ENCODE measurements at places on chromosomes 2 and 18.

DNA sequence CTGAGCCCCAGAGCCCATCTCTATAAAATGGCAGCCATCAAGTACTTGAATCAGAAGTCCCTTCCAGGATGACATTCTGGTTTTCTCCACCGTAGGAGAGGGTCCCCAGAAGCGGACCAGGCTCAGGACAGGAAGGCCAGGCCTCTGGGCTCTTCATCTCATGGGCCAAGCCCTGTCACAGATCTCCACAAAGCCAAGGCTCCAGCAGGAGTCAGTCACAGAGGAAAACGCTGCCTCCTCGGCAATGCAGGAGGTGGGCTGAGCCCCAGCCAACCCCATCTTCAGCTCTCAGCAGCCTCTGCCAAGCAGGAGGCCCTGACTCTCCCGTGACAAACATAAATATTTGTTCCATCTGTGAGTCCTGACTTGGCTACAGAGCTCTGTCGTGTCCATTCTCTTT, 39.4 kb upstream of the GPAT2 start:
- no peak for DNase-seq

DNA sequence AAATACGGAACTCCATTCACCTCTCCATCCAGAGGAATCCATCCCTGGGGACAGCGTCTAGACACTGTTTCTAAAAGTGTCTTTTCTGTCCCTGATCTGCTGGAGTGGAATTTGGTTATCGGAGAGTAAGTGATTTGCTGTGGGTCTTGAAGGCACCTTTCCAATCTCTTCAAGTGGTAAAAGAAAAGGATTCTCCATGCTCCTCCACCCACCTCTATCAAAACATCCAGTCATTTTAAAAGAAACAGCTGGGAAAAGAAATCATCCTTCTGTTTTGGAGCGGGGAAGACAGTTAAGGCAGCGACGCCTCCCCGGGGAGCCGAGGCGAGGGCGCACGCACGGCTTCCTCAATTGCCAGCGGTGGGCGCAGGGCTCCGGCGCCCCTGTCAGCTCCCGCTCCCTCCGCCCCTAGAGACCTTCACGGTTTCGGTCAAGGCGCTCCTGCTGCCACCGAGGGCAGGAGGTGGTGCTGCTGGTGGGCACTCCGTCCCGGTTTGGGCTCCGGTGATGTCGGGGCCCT, 547 bp downstream of the SLC35F5 start:
- no peak for DNase-seq

DNA sequence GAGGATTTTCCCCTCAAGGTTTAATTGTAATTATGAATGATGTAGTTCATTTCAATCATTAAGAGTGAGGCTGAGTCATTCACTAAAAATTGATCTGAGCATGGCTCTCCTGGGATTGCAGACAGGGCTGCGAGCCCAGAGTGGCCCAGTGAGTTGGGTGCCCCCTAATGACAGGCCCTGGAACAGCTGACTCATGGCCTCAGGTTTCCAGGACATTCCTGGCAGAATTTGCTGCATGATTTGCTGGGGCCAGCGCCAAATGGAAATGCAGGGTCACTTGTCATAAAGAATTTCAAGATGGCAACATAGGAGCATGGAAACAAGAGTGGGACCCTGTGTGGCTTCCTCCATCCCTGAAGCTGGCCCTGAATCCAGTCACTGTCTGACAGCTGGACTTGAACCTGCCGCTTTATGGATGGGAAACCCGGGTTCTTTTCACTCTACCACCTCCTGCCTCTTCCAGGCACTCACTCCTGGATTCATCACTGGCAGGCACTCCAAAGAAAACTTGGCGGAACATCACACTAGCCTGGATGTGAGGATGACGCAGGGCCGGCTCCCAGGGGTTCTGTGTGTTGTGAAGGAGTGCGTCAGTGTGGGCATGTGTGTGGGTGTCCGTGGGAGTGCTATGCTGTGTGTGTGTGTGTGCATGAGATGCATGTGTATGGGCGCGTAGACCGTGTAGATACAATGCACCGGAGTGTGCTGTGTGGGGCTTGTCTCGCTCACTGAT, 15.2 kb downstream of the OTOF start:
- peak; percentile 80 for DNase-seq

DNA sequence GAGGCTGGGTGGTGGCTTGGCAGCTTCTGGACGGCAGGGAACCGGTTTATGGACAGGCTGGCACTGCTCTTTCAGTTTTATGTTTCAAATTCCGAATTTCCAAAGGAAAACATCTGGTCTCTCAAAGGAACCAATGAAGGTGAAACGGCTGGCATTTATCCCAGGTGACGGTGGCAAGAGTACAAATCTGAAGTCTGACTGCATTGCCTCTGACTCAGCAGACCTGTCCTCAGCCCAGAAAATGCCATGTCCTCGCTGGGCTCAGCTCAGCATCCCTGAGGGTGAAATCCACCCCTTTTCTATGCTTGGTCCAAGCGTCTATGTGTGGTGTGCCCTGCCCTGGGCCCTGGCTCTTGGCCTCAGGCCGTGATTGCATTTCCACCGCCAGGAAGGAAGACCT, 38.1 kb downstream of the NAPG start:
- no peak for DNase-seq

GRCh38 chr2:27306136-27306535, 2.1 kb downstream of the UCN start:
- DNase-seq = no peak

DNA sequence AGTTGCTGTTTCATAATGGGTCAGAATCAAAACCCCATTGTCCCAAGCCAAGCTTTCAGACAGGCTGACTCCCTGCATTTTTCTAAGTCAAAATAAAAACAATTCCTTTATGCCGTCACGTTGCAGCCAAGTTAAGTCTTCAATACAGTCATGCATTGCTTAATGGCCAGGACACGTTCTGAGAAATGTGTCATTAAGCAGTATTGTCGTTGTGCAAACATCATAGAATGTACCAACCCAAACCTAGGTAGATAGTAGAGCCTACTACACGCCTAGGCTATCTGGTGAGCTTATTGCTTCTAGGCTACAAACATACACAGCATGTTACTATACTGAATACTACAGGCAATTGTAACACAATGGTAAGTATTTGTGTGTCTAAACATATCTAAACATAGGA, 160.4 kb upstream of the FOSL2 start:
- no peak for DNase-seq

GRCh38 chr2:241686324-241686649, 328 bp downstream of the DTYMK start:
- no peak for DNase-seq

- no peak for DNase-seq
These were observed 52.5 kb upstream of the LGALSL start for GRCh38 chr2:64401529-64401880.

DNA sequence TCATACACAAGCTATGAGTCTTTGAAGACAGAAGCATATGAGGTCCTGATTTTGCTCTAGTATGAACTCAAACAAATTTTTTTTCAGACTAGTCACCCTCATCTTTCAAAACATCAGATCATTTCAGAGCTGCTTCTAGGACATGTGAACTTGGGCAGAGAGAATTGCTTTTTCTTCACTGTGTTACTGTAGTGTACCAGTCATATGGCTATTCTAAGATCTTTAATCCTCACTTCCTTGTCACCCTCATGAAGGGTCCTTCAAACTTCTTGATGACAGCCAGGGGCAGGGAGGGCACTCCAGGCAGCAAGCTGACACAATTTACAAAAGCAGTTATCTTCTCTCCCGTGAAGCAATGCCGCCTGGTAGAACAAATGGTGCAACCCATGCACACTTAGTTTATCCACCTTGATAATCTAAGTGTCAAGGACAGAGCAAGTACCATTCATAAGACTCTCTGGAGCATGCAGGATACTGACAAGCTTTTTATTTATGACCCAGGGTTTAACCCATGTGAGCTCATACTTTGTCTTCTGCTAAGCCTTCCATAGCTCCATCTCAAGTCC, 200.6 kb downstream of the DPP10 start:
- no peak for DNase-seq

Measured in lung microvascular endothelial cell (primary cell).